ENCODE measurements at places on chromosomes 3 and 15.

DNA sequence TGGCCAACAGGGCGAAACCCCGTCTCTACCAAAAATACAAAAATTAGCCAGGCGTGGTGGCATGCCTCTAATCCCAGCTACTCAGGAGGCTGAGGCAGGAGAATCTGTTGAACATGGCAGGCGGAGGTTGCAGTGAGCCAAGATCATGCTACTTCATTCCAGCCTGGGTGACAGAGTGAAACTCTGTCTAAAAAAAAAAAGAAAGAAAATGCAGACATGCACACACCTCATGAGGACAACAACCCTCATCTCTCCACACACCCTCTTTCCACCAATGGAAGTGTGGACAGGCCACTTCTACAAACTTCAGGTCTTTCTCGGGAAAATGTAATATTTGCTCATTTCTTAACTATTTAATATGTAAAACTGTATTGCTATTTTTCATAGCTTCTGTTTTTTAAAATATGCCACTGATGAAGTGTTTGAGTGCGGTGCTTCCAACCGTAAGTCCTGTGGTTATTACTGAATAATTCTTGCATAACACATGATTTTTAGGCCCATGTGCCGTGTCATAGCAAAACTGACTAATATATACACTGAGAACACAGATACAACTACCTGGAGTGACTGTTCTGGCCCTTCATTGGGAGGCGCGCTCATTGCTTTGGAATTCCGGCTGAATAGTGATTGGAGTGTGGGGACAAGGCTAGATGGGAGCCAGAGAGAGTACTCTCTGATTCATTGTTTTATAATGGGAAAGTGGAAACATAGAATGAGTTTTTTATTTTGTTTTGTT lies 23.1 kb downstream of the LRRC31 start:
- DNase-seq, result no peak

DNA sequence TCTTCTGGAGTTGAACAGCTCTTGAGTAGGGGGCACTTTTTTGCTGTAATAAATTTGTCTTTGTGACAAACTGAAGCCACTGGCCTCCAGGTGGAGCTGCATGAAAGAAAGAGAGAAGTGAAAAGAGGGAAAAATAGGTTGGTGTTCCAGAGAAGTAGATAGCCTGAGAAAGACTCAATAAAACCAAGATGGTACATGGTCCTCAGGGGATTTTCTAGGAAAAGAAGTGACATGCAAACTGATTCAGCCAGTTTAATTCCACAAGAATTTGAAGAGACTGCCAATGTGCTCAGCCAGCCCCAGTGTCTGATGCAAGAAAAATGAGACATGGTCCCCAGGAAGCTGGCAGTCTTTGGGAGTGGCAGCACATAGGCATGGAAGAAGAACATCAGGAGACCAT lies 152.7 kb downstream of the CD47 start:
- DNase-seq, result peak; percentile 4

GRCh38 chr3:161137260-161137659 lies 32.1 kb upstream of the B3GALNT1 start:
- DNase-seq, result no peak

DNA sequence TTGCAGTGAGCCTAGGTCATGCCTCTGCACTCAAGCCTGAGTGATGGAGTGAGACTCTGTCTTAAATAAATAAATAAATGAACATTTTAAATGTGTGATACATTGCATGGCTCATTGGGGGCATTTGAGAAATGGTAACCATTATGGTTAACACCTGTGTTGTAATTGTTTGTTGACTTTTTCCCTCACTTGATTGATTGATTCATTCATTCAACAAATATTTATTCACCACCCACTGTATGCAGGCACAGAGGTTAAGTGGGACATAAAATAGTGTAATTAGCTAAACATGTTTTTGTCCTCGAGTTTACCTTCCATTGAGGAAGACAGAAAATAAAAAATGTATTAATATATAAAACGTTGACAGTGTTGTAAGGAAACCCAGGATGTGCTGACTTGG lies 127.1 kb upstream of the ANKRD28 start:
- DNase-seq, result no peak

DNA sequence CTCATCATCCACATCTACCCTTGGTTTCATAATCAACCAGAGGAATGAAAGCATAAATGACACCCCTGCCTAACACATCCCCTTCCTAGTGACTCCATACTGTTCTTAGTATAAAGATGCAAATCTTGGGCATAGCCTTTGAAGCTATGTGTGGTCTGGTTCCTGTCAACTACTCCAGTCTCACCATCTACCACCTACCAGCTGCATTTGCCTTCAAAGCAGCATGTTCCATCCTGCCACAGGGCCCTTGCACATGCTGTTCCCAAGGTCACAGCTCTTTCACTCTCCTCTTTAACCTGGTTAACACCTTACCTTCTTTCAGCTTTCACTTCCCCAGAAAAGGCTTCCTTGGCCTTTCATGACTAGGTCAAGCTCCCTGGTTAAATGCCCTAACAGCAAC lies 62.3 kb upstream of the ARHGEF3 start:
- no peak for DNase-seq

DNA sequence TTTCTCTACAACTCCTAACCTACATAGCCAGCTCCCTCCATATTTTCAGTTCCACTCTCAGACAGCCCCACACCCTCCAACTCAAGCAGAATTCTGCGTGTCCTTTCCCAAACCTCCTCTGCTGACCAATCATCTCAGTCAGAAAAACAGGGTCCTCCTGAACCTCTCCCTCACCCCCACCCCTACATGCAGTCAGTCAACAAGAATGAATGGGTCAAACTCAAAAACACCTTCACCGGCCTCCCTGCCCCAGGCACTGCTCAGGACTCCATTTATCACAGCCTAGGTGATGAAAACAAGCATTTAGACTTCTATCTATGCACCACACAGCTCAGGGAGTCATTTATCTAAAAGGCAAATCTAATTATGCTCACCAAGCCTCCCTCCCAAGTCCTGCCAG lies 32.4 kb downstream of the MYL3 start:
- DNase-seq, result no peak

- no peak for DNase-seq
Observed at GRCh38 chr3:180284331-180285110, 247.8 kb upstream of the PEX5L start.

DNA sequence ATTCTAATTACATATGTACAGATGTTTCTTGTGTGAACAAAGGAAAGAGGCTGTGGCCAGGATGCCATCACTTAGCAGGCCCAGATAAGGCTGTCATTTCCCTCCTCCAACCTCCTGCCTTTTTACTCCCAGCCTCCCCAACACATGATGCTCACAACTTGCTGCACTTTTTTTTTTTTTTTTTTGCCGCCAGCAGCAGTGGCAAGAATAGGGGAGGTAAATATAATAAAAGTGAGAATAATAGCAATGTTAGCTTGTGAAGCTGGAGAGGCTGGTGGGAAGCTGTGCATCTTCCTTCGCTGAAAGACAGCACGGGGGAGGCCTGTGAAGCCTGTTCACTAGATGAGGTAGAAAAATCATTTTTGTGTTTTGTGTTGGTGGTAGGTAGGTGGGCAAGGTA lies 42.5 kb upstream of the MYO5C start:
- DNase-seq, result no peak

- no peak for DNase-seq
Observed at GRCh38 chr15:77825252-77825542, 192.5 kb upstream of the LINGO1 start.

DNA sequence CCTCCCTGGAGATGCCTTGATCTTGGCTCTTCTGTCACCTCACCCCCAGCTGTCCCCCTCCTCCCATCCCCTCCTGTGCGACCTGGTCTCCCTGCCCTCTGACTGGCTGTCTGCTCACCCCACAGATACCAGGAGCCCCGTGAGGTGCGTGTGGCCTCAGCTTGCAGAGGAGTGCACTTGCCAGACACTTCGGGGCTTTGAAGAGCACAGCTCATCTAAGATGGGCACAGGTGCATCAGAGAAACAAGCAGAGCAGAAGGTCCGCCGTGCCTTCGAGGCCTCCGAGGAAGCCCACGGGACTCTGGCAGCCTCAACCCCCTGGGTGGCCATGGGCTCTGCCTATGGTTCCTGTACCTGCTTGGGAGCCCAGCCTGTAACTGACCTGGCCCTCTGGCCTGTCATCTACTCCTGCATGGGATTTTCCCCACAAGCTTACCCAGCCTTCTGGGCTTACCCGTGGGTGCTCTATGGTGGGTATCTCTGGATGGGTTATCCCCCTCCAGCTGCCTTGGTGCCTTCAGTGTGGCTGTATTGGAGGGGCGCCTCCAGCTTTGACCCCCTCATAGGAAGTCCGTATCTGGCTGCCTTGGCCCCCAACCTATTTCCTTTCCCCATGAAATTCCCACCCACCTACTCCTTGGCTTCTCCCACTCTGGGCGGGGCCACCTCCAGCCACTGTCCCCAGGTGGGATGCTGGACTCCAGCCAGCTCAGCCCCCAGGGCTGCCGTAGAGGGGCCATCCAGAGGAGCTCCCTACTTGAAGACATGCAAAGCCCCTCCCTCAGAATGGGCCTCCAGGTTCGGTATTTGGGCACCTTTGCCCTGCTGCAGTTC lies 3.8 kb downstream of the PRR23E start:
- DNase-seq, result no peak

GRCh38 chr3:43794776-43795175 lies 104.0 kb downstream of the ABHD5 start:
- no peak for DNase-seq

GRCh38 chr3:5929027-5929426 lies 741.5 kb downstream of the EDEM1 start:
- DNase-seq, result no peak

DNA sequence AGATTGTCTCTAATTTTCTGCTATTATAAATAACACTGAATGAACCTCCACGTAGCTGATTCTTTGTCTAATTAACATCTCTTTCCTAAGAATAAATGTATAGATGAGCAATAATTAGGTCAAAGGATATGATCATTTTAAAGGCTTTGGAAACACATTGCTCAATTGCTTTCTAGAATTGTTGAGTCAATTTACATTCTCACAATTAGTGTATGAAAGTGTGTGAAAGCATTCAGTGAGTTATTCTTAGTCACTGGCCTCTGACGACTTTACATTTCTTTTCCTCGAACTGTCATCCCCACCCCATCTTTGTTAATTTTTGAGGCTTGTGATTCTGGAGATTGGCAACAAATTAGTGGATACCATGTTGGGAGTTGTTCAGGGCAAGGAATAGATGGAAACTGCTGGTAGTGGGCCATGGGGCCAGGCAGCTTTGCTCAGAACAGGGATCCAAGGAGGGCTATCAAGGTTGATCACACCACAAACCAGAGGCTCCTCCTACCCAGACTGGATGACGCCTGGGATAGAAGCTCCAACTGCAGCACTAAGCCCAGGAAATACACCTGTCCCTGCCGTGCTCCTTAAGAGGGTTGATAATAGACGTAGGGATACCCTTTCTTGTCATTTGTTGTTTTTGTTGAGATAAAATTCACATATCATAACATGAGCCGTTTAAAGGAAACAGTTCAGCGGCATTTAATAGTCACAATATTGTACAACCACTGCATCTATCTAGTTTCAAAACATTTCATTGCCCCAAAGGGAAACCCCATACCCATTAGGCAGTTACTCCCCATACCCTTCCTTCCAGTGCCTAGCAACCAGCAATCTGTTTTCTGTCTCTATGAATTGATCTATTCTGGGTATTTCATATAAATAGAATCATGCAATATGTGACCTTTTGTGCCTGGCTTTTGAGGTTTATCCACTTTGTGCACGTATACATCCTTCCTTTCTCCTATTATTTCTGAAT lies 27.9 kb downstream of the EIF1B start:
- DNase-seq, result no peak

DNA sequence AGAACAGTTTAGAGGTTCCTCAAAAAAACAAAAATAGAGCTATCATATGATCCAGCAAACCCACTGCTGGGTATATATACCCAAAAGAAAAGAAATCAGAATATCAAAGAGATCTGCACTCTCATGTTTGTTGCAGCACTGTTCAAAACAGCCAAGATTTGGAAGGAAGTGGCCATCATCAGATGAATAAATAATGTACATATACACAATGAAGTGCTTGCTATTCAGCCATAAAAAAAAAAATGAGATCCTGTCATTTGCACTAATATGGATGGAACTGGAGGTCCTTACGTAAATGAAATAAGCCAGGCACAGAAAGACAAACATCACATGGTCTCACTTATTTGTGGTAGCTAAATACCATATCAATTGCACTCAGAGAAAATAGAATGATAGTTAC lies 58.4 kb downstream of the SCAPER start:
- DNase-seq, result no peak

DNA sequence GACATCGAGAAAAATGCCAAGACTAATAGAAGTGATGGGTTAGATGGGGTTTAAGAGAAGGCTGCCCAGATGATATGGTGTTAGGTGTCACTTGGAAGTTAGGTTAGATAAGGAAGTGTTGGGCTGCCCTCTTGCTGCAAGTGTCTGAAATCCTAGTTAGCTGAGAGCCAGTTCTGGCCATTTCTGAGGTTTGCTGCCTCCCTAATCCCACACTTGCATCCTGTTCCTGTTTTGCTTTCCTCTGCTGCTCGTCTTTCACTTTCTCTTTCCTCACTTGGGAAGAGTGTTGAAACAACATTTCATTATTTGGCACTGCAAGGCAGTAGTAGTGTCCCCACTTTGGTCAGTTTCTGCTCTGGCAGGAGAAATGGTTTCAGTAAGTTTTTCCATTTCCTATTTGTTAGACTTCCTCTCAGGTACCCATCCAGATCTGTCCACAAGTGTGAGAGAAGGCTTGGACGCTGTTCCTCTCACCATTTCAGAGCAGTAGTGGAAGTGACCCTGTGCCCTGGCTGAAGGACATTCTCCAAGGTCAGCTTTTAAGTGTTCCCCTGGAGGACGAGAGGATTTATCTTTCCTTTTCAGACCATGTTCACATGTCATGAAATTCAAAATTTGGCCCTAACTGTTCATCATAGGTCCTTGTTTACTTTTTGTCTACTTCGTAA lies 93.3 kb downstream of the ADAMTSL3 start:
- no peak for DNase-seq

GRCh38 chr3:152621006-152621868 lies 213.7 kb upstream of the P2RY1 start:
- DNase-seq, result no peak

GRCh38 chr15:80093854-80094418 lies 34.5 kb downstream of the ZFAND6 start:
- peak; percentile 60 for DNase-seq

GRCh38 chr15:26298659-26299170 lies 435.6 kb upstream of the ATP10A start:
- DNase-seq, result no peak

- no peak for DNase-seq
Observed at GRCh38 chr3:42376344-42376798, 34.0 kb downstream of the LYZL4 start.

GRCh38 chr3:39638301-39638700 lies 170.8 kb downstream of the MOBP start:
- no peak for DNase-seq

GRCh38 chr15:67091071-67091979 lies 25.9 kb downstream of the SMAD3 start:
- DNase-seq, result no peak

DNA sequence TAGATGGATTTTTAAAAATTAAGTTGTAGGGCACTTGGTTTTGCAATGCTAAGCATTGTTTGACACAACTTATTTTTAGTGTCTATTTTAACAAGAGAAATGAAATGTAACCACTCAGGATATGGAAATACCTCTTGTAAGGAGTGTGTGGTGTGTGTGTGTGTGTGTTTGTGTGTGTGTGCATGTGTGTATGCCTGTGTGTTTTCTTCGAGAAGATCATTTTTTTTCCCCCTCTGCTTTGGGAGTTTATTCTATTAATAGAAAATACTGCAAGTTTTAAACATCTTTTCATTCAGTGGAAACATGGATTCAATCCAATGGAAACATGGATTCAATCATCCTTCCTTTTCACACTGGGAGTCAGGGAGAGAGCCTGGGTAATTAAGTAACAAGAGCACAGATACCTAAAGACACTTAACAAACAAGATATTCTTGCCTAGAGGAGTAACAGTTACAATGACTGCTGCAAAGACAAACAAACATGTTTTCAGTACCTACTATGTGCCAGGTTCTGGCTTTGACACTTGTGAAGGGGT lies 567.2 kb upstream of the TBL1XR1 start:
- no peak for DNase-seq

Data from NCI-H524 treated with DMSO at 0.1 percent for 48 hours (cell line).